ENCODE measurements at places on chromosomes 5 and 9.
A peak's percentile ranks its signal among the peaks of the same experiment; 100 is the strongest.

DNA sequence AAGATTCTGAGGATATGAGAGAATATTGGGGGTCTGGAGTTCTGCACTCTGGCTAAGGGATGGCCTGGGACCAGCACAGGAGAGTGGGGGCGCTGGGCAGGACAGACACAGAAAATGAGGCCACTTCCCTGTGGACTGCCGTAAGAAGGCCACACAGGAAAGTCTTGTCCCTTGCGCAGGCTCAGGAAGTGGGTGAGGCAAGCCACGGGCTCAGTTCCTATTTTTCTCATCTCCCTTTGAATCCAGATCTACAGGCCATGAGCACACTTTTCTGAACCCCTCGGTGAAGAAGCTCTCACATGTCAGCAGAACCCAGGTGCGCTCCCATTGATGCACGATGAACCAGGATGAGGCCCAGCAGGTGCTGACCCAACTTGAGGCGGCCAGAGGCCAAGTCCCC, 207.4 kb downstream of the AGTPBP1 start:
- no peak for DNase-seq

GRCh38 chr5:153974131-153974812, 64.4 kb downstream of the FAM114A2 start:
- peak; percentile 45 for DNase-seq

- DNase-seq = peak; percentile 22
These were observed 5.5 kb upstream of the TNFSF15 start for GRCh38 chr9:114811301-114811700.

DNA sequence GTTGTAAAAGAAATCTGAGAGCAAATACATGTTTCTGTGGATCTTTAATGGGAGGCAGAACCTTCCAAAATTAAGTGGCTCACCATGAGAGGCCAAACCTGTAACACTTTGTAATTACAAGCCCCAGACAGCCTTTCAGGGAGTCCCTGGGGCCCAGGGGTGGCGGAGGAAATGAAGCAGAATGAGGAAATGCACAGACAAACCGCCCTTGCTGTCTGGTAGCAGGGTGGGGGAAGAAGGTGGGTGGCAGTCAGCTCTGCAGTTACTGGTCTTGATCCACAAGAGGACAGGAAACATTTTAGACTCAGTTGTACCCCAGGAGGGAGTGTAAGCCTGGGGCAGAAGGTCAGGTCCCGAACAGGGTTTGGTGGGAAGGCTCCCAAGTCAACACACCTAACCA, 6.5 kb downstream of the ARL14EPL start:
- no peak for DNase-seq

DNA sequence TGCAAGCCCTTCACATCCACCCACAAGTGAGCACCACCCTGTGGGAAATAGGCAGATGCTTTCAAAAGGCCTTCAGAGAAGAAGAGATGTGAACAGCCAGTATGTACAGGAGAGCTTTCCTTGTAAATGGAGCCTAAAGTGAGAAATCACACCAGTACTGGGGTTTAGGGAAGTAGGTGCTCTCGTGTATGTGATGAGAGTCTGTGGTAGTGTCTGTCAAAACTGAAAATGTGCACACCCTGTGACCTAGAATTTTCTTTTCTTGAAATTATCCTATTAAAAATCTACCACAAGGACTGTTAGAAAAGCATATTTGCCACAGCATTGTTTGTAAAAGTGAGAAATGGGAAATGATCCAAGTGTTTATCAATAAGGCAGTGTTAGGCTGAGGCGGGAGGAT, 16.6 kb downstream of the OTULINL start:
- DNase-seq = no peak

- no peak for DNase-seq
These were observed 122.4 kb upstream of the OSMR start for GRCh38 chr5:38723426-38723825.

GRCh38 chr5:61234019-61234418, 71.8 kb upstream of the SMIM15 start:
- no peak for DNase-seq

- DNase-seq = no peak
These were observed 4.8 kb upstream of the TMEM171 start for GRCh38 chr5:73115399-73116051.

- DNase-seq = no peak
These were observed 77.5 kb downstream of the HSD17B4 start for GRCh38 chr5:119529811-119530210.

DNA sequence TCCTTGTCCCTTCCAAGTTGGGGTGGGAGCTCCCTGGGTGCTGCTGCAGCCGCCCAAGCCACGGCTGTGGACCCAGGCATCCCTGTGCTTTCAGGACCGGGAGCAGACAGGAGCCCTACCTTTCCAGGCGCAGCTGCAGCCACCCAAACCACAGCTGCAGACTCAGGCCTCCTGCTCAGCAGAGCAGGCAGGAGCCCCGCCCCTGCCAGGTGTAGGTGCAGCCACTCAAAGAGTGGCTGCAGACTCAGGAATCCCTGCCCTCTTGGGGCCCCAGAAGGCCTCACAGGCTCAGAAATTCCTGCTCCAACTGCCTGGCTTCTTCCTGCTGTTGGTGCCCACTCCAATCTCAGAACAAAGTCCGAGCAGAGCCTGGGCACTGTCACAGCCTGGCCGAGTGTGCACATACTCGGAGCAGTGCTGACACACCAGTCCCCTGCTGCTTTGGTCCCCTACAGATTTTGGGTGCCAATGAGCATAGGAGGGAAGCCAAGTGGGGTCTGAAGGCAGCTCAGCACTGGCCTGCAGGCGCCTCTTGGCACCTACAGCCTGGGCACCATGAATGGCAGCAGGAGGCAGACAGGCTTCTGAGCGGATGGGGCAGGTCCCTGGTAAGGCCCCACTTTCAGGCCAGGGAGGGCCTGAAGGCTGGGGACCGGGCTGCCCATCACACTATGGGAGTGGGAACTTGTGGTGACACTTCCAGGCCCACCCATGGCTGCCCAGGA, 6.0 kb upstream of the TESK1 start:
- no peak for DNase-seq

DNA sequence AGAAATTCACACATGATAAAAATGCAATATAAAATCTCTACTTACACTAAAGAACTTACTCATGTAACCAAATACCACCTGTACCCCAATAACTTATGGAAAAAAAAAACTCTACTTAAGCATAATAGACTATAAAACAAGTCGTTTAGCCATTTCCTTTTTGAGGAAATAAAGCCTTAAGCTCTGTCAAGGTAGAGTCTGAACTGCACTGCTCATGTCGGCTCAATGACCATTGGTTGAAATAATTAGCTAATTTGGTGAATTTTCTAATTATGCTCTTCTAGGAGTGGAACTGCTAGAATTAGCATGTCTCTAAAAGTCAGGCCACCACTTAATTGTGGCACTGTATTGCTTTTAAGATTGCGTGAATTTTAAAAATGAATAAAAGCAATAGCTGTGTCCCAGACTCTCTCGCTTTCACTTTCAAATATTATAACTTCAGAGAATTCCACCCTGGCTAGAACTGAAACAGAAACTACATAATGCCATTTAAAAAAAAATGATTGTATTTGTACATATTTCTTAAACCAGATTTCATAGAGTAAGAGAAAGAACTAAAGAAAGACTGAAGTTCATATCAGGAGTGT, 113.0 kb upstream of the PCA3 start:
- DNase-seq = no peak

GRCh38 chr5:73433982-73434342, 14.6 kb downstream of the FOXD1 start:
- DNase-seq = no peak

GRCh38 chr9:86413971-86414880, 60.0 kb upstream of the TUT7 start:
- DNase-seq = peak; percentile 50

GRCh38 chr9:130930132-130930803, 8.8 kb downstream of the FIBCD1 start:
- DNase-seq = no peak

GRCh38 chr9:33372900-33373299, 29.5 kb downstream of the AQP7 start:
- no peak for DNase-seq

DNA sequence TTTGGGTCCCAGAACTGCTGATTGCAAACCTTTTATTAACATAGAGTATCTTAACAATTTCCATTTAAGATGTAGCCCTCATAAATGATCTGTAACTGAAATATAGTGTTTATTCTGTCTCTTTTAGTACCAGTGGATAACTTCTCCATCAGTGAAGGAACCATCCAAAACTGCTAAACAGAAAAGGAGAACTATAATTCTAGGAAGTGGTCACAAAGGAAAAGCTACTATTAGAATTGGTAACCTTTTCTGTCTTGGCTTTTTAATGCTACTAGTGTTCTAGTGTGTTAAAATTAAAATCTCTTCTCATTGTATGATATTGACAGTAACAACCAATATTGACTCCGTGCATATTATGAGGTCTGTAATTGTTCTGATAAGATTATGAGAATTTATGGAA, 12.8 kb downstream of the CEP78 start:
- DNase-seq = no peak

DNA sequence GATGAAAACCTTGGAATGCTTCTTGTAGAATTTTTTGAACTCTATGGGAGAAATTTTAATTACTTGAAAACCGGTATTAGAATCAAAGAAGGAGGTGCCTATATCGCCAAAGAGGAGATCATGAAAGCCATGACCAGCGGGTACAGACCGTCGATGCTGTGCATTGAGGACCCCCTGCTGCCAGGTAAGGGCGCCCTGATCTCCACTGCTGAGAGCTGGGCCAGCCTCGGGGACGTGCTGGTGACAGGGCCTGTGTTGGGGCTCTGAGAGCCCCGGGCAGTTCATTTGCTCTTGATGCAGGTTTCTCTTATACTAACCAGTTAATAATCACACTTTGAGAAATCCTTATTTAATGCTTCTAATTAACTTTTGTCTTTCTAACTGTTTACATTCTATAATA, 33.0 kb downstream of the TENT4A start:
- no peak for DNase-seq

DNA sequence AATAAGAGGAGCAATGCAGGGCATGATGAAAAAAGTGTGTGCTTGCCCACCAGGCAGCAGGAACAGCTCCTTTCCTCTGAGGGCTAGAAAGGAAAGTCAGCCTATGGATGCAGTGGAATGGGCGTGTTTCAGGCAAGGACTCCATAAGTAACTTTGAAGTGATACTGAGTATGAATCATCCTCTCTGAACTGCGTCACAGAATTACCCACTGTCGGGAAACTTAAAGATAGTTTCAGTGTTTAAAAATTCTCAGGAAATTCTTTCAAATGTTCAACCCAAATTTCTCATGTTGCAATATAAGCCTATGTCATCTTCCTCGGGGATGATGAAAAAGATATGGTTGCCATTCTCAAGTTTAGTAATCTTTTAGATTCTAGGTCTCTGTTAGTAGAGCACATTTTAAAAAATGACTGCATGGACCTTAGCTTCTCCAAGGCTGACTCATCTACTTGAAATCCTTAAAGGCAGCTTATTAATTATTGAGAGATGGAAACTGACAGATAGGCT, 27.7 kb downstream of the PTCD2 start:
- peak; percentile 48 for DNase-seq

- DNase-seq = no peak
These were observed 59.2 kb downstream of the MTX3 start for GRCh38 chr5:79931866-79932265.

DNA sequence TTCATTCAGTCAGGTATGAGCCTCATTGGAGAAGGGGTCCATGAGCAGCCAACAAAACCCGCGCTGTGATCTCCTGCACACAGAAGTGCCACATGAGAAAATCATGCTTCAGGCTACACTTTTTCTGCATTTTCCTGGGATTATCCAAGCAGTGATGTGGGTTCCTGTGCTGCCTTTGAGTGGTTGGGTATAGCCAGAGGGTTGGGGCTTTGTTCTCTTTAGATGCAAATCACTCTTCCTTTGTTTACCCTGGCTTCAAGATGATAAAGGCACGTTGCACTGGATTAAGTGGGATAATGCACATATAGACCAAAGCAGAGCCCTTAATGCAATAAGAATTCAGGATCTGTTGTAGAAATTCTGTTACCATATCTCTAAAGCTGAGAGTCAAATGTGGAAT, 18.7 kb downstream of the ECM2 start:
- no peak for DNase-seq

- DNase-seq = no peak
These were observed 7.5 kb upstream of the PRLR start for GRCh38 chr5:35237580-35238376.

GRCh38 chr5:123800640-123801039, 288.7 kb downstream of the CSNK1G3 start:
- DNase-seq = no peak

DNA sequence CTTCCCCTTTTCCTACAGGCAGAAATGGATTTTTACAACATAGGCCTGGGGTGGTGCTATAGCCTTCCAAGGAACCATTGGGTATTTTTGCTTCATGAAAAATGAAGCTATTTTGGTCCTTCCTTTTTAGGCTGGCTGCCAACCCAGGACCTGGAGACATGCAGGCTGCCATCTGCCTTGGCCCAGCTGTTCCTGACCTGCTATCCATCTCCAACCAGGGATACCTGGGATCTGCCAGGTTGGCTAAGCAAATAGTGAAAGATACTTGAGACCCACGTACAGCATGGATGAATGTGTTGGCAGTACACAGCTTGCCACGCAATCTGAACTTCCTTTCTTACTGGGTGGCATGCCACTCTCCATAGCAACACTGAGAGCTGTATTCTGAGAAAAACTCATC, 31.1 kb downstream of the MRPS27 start:
- no peak for DNase-seq

Measured in COLO829 (cell line).